Muscle of back (tissue), 13 donors: ENCODE measurements at places on chromosomes 16 and 17.

GRCh38 chr17:81434072-81434471, 38.8 kb downstream of the BAHCC1 start:
- DNase-seq = no peak

GRCh38 chr17:19553036-19553435, 19.4 kb downstream of the SLC47A1 start:
- DNase-seq = no peak

DNA sequence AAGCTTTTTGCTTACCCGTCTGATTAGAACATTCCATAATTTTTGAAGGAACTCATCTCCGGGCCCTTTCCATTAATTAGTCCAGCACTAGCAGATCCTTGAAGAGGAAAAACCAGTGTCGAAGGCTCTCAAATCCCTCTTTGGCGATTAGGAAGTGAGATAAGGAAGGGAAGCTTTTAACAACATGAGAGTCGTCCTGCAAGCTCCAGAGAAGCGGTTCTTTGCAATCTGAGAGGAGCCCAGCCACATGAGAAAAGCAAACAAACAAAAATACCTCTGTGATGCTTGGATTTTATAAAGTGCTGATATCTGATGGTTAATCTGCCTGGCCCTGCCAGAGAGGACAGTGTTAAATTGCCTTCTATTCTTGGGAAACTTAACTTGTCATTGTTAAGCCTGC, 339.8 kb upstream of the SALL1 start:
- no peak for DNase-seq

GRCh38 chr17:15432807-15433611, 34.4 kb downstream of the CDRT4 start:
- DNase-seq = peak; percentile 56

- DNase-seq = no peak
Observed at GRCh38 chr17:68460715-68461114, 3.4 kb upstream of the WIPI1 start.
